ENCODE measurements at places on chromosomes 16 and 17.

DNA sequence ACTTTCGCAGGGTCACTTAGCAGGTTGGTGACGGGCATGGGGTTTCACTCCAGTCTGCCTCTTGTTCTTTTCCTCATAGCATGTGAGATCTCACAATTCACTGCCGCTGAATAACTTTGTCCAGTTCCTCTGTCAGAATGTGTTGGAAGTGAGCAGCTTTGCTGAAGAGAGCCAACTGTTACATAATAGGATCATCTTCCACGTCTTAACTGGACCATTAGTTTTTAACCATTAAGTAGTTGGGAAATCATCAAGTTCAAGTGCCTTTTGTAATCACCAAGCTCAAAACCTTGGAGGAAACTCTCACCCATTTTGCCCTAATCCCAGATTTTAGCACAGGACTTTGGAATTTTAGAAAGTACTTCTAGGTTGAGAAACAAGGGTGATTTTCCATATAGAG lies 290.6 kb downstream of the WWOX start:
- DNase-seq, result no peak

DNA sequence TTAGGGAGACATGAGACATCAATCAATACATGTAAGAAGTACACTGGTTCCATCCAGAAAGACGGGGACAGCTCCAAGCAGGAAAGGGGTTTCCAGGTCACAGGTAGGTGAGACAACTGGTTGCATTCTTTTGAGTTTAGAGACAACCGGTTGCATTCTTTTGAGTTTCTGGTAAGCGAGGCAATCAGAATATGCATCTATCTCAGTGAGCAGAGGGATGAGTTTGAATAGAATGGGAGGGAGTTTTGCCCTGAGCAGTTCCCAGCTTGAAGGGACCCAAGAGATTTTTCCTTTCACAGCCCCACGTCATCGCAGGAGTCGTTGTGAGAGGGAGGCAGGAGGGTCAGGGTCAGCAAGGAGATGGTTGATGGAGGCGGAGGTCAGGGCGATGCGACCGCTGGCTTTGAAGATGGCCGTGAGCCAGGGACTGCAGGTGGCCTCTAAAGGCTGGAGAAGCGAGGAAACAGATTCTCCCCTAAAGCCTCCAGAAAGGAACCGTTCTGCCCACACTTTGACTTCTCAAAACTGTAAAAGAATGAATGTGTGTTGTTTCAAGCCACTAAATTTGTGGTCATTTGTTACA lies 36.5 kb downstream of the IRF8 start:
- DNase-seq, result no peak

GRCh38 chr16:75011634-75012307 lies 12.9 kb downstream of the ZNRF1 start:
- DNase-seq, result peak; percentile 31

- DNase-seq, result no peak
These were observed 23.9 kb downstream of the NFAT5 start for GRCh38 chr16:69589434-69590269.

- no peak for DNase-seq
These were observed 8.4 kb downstream of the GDE1 start for GRCh38 chr16:19513377-19514053.

GRCh38 chr16:64428463-64429113 lies 693.3 kb downstream of the CDH11 start:
- no peak for DNase-seq

DNA sequence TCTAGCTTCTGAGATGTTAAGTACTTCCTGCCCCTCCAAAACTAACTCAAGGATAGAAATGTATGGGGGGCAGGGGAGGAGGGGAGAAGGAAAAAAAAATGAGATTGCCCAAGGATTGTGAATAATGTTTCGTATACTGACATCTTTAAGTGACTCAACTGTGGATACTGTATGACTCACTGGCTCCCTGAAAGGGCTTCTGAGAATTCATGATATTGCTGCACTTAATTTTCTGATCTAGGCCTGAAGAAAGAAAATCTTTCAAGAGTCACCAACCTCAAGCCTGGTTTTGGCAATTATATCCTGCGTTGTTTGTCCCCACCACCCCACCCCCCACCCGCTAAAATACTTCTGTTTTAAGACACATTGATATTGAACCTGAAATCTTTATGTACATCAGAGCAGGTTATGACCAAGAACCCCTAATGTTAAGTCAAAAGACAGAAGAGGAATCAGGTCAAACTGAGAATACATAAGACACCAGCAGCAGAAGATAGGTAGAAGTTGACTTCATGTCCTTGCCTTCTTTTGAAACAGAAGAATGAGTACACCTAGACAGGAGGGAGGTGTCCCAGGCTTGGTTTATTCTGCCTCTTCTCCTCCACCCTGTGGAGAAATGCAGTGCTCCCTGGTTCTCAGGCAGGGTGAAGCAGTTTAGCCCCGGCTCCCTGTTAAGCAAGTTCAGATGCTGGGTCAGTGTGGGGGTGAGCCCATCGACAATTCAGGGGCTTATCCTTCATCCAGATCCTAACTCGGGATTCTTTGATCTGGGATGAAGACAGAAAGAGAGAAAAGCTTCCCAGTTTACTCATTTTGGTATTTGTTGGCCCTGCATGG lies 3.3 kb upstream of the FBXL20 start:
- DNase-seq, result no peak

DNA sequence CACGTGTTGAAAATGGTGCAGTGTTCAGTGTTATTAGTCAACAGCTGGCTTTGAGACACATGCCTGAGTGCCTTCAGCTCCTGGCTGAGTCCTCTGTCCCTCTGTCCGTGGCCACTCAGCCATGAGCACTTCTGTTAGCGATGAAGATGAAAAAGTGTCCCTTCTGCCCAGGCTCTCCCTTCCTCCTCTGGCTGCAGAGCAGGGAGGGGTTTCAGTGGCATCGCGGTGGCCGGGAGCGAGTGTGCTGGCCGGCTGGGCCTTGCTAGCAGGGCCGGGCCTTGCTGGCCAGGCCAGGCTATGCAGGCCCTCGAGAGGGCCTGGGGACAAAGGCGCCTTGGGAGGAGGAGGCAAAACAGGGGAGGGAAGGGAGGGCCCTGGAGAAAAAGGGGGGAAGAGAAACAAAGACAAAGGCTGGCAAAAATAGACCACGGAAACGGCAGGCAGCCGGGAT lies 47.7 kb downstream of the CMIP start:
- DNase-seq, result no peak

DNA sequence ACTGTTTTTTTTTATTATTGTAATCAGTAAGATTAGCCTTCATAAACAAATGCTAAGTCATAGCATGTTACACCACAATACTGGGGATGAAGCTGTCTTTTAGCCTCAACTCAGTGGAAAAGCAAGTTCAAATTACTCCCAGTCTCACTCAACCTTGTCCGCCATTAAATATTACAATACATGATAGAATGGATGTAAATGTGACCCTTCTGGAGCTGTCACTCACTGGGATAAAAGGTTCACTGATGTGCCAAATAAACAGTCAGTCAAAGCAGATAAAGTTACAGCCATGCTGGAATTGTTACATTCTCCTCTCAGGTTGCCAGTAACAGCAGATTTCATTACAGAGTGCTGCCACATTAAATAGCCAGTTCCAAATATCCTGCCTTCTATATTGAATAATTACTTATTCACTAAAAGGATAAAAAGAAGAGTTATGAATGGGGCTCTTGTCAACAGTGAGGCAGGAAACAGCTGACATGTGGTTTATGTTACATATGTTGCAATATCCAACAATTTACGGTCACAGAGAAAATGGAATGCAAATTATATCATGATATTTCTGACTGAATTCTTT lies 53.4 kb downstream of the BRIP1 start:
- DNase-seq, result no peak

DNA sequence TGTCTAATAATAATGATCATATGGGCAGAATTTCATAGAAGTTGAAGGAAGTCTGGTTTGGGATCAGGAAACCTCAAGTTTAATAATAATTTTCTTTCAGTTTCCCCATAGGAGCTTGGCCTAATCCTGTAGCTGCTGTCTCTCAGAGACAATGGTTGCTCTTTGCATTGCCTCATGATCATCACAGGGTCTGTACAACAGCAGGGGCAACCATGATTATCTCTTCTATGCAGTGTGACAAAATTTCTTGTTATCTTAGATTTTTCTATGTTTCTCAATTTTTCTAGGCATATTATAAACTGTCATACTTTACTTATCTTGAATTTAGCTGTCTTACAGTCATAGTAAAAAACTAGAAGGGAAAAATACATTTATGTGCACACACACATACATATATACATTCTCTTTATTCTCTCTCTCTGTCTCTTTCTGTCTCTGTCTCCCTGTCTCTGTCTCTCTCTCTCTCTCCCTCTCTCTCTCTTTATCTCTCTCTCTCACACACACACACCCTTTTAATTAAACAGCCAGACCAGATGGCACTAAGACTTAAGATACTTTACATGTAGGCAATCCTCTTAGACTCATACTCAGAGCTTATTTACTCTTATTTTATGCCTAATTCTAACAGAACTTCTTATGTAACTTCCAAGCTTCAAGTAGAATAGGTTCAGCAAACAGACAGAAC lies 30.5 kb downstream of the SMIM36 start:
- no peak for DNase-seq

- DNase-seq, result no peak
These were observed 265.0 kb upstream of the FOXF1 start for GRCh38 chr16:86245351-86245750.

GRCh38 chr16:56689171-56689570 lies 6.9 kb downstream of the MT1X start:
- DNase-seq, result no peak

- no peak for DNase-seq
These were observed 15.9 kb downstream of the POLR3K start for GRCh38 chr16:37511-37910.

GRCh38 chr16:86573646-86574508 lies 4.5 kb upstream of the FOXL1 start:
- DNase-seq, result no peak

DNA sequence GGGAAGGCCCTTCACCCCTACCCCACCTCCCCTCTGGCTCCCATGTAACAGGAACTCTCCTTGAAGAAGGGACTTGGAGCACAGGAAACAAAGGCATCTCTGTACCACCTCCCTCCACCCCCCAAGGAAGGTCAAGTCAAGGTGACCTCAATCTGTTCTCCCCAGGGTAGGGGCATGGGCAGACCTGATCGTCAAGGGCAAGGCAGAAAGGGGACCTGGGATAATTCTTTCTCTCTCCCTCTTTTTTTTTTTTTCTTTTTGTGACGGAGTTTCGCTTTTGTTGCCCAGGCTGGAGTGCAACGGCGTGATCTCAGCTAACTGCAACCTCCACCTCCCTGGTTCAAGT lies 4.3 kb upstream of the STAT5A start:
- no peak for DNase-seq

Measured in activated CD4-positive, alpha-beta T cell treated with anti-CD3 and anti-CD28 coated beads, Interleukin-2, amount 50 U/mL, for 4 hours (primary cell).